Hepatocyte (in vitro differentiated cells): ENCODE measurements at places on chromosomes 7 and 10. TPM values are rescaled to one million over a fixed set of nuclear protein-coding genes. Genes with fewer than 3 reads are reported as not detected.
A peak's percentile ranks its signal among the peaks of the same experiment; 100 is the strongest.

GRCh38 chr7:42843205-42843800 is 68.6 kb downstream of the C7orf25 start:
- no peaks in the 10 kb centered on the region for H3K4me1 ChIP-seq
- no peaks in the 10 kb centered on the region for H3K36me3 ChIP-seq
- H3K27me3 ChIP-seq = peaks cover 3% of the 10 kb centered on the region
- no peak overlapping the region for H3K4me3 ChIP-seq
- no peak overlapping the region for H3K27ac ChIP-seq
- peak; percentile 71 for DNase-seq

- no peak overlapping the region for H3K27ac ChIP-seq
- peaks cover 4% of the 10 kb centered on the region for H3K4me1 ChIP-seq
- H3K36me3 ChIP-seq = no peaks in the 10 kb centered on the region
- DNase-seq = peak; percentile 57
Observed at GRCh38 chr10:109773288-109774120, 149.8 kb downstream of the XPNPEP1 start.

DNA sequence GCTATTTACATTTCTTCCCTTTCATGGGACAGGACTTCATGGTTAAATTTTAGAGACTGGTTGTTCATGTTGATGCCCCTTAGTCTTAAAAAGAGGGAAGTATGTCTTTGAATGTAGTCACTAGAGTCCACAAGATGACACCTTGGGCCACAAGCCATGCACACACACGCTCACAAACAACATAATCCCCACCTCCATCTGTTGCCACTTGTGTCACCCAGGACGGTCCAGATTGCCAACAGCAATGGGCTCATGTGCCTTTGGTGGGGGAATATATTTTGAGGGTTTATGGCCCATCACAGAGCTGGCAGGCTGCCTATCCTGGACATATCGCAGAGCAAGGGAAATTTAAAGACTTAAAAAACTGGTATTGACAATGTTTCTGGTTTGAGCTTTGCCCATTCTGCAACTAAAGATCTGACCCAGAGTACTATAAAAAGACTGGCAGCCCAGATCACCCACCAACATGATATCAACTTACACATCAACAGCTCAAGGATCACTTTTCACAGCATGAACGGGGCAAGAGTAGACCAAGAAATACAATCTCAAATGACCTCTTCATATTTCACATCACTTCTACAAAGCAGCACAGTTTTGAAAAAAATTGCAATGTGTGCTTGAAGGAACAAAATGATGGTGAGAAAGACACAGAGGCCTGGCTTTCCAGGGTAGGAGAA is 50.5 kb downstream of the STRA8 start:
- H3K4me1 ChIP-seq = no peaks in the 10 kb centered on the region
- H3K36me3 ChIP-seq = no peaks in the 10 kb centered on the region
- DNase-seq = no peak
- no peak overlapping the region for H3K27ac ChIP-seq
- H3K27me3 ChIP-seq = no peaks in the 10 kb centered on the region

GRCh38 chr10:98028168-98028770 is 2.2 kb downstream of the CRTAC1 start:
- peaks cover 88% of the 10 kb centered on the region for H3K27me3 ChIP-seq
- H3K36me3 ChIP-seq = no peaks in the 10 kb centered on the region
- H3K4me3 ChIP-seq = no peak overlapping the region
- peaks cover 11% of the 10 kb centered on the region for H3K4me1 ChIP-seq
- peak; percentile 63 for DNase-seq
- H3K27ac ChIP-seq = no peak overlapping the region

DNA sequence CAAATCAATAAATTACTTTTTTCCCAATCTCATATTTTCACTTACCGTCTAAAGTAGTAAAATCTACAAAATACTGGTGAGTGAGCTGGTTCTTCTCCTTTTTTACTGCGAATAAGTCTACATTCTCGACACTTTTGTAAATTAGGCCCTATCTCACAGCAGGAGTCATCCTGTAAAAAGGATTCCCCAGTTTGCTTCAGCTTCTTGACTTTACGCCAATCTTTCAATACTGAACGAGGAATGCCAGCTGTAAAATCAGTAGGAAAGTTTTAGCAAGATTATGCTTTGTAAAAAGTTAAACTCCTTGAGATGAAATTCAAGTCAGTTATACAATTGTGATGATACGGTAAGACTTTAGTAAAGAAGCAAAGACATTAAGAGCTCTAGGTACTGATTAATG is 67.3 kb downstream of the NRBF2 start:
- no peaks in the 10 kb centered on the region for H3K27me3 ChIP-seq
- H3K27ac ChIP-seq = no peak overlapping the region
- H3K4me1 ChIP-seq = peaks cover 5% of the 10 kb centered on the region
- no peak for DNase-seq

DNA sequence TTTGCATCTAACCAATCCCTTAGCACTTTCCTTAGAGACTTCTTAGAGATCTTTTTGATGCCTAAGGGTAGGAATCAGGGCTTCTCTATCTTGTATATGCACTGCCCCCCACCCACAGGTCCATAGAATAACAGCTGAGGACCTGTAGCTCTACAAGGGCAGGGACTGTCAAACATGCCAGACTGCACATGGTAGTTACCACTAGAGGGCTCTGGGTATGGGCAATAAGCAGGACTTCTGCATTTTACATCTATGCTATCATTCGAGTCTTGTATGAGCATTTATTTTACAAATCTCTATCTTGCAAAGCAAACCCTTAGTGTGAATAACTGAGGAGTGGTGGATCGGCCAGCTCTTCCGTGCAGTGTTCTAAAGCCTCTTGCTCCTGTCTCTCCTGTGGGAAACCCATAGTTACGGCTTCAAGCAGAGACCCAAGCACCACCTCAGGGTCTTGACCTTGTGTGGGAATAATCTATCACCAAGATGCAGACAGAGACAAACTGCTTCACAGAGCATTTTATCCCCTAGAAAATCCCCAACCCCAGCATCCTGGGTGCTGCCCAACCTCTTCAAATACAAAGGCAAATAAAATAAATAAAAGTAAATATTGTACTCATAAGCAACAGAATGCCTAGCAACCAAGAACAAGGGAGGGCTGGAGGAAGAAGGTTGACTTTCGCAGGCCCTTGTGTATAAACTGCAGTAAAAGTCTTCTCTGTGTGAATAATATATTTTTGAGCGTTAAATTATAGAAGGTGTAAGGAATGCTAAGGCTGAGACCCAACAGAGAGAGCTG is 219.3 kb downstream of the WDR11 start:
- H3K27me3 ChIP-seq = no peaks in the 10 kb centered on the region
- H3K4me1 ChIP-seq = peaks cover 31% of the 10 kb centered on the region
- H3K36me3 ChIP-seq = no peaks in the 10 kb centered on the region
- no peak overlapping the region for H3K4me3 ChIP-seq

DNA sequence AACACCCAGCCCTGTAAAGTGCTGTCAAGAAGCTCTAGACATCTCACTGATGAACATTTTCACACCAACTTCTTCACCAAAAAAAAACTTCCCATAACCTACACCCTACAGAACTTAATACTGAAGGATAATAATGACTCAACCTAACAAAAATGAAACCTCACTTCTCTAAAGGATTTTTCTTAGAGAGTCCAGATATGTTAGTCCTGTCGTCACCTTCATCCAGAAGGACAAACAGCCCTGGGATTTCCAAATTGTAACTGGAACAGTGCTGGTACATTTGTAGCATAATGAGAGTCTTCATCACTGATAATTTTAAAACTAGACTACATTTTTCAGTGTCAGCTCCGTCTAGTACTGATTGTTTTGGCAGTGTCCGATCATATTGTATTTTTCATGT is 528.6 kb upstream of the CELF2 start:
- H3K4me1 ChIP-seq = no peaks in the 10 kb centered on the region
- no peak for DNase-seq
- no peaks in the 10 kb centered on the region for H3K36me3 ChIP-seq
- H3K4me3 ChIP-seq = no peak overlapping the region

The FFAR4 gene
- total RNA-seq = 0.16 TPM in 1 of 2 replicates, not detected in the other

The MGMT gene
- total RNA-seq = 30.5 and 41.5 TPM in 2 replicates

The KIAA1549 gene
- total RNA-seq = 5.7 and 7.3 TPM in 2 replicates

The OR6V1 gene
- total RNA-seq = not detected in 2 replicates

The ZNF273 gene
- total RNA-seq = 4.9 and 8.4 TPM in 2 replicates

The SRGN gene
- 0.68 and 2.5 TPM in 2 replicates for total RNA-seq

The HEPACAM2 gene
- 15.7 and 19.8 TPM in 2 replicates for total RNA-seq
